ENCODE measurements at places on chromosomes 4 and X. TPM values are rescaled to one million over a fixed set of nuclear protein-coding genes. Genes with fewer than 3 reads are reported as not detected.

Gene MAGEA8
- not detected for total RNA-seq

DNA sequence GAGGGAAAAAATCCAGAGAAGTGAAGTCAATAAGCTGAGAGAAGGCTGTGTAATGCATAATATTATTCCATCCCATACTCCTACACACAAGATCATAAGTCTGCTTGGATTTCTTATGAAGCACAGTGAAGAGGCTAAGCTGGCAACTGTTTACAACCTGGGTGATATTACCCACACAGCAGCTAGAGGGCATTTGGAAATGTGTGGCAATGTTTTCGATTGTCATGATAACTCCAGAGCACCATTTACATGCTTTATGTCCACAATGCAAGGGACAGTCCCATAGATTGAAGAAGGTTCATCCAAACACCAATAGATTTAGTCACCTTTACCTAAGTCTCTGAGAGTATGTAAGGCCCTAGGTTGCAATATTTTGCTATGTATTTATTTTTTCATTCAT is 412.2 kb downstream of the PPP3CA start:
- no peaks in the 10 kb centered on the region for H3K36me3 ChIP-seq
- no peaks in the 10 kb centered on the region for H3K4me1 ChIP-seq
- no peaks in the 10 kb centered on the region for H3K27me3 ChIP-seq
- DNase-seq = no peak
- no peak overlapping the region for H3K4me3 ChIP-seq
- H3K27ac ChIP-seq = no peak overlapping the region

Gene C4orf36
- total RNA-seq = 3.6 TPM

DNA sequence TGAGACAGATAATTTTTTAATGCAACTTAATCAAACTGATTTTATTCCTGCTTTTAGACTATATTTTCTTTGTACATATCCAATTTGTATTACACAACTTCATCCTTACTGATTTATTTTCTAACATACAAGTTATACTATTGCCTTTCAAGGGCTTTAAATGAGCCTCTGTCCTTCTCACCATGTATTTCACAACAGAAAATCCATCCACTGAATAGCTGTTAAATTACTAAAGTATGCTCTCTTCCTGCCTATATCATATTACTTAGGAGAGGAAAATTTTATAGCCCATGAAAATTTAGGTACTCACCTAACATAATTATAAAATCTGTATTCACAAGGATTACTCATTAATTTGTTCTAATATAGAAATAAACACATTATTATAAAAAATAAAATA is 528.6 kb downstream of the ANKRD50 start:
- no peaks in the 10 kb centered on the region for H3K4me1 ChIP-seq
- H3K27me3 ChIP-seq = no peaks in the 10 kb centered on the region
- DNase-seq = no peak
- no peaks in the 10 kb centered on the region for H3K36me3 ChIP-seq
- H3K4me3 ChIP-seq = no peak overlapping the region

- no peaks in the 10 kb centered on the region for H3K36me3 ChIP-seq
- DNase-seq = no peak
- no peak overlapping the region for H3K4me3 ChIP-seq
- peaks cover 6% of the 10 kb centered on the region for H3K4me1 ChIP-seq
- no peaks in the 10 kb centered on the region for H3K27me3 ChIP-seq
Measured at GRCh38 chrX:150940844-150941495, 42.2 kb upstream of the HMGB3 start.

- DNase-seq = no peak
- H3K4me3 ChIP-seq = no peak overlapping the region
- H3K4me1 ChIP-seq = no peaks in the 10 kb centered on the region
- no peak overlapping the region for H3K27ac ChIP-seq
Measured at GRCh38 chr4:3416821-3417221, 24.9 kb upstream of the HGFAC start.

GRCh38 chrX:16368696-16369095 is 201.4 kb downstream of the MAGEB17 start:
- no peak overlapping the region for H3K27ac ChIP-seq
- no peak for DNase-seq
- H3K4me1 ChIP-seq = no peaks in the 10 kb centered on the region
- H3K36me3 ChIP-seq = no peaks in the 10 kb centered on the region
- H3K4me3 ChIP-seq = no peak overlapping the region

DNA sequence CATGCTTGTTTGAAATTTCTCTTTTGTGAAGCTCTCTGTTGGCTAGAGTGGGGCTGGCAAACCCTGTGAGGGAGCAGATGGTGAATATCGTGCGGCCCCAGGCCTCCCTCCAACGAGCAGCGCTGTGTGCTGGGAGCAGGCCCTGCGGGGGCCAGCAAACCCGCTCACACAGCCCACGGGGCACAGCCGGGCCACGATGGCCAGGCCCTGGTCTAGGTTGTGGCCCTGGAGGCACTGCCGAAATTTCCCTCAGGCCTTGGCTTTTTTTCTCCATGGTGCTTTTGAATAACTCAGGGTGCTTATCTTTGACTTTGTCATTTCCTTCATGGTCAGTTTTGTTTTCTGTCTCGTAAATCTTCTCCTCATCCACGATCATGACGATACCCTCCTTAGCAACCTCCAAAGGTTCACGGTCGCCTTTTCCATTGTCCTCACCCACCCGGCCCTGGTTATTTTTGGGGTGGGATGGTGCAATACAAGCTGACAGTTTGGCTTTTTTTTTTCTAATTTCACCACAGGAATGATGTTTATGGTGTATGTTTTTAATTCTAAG is 20.7 kb downstream of the PCGF3 start:
- H3K36me3 ChIP-seq = no peaks in the 10 kb centered on the region
- no peaks in the 10 kb centered on the region for H3K4me1 ChIP-seq
- no peaks in the 10 kb centered on the region for H3K27me3 ChIP-seq
- no peak overlapping the region for H3K27ac ChIP-seq
- no peak overlapping the region for H3K4me3 ChIP-seq

DNA sequence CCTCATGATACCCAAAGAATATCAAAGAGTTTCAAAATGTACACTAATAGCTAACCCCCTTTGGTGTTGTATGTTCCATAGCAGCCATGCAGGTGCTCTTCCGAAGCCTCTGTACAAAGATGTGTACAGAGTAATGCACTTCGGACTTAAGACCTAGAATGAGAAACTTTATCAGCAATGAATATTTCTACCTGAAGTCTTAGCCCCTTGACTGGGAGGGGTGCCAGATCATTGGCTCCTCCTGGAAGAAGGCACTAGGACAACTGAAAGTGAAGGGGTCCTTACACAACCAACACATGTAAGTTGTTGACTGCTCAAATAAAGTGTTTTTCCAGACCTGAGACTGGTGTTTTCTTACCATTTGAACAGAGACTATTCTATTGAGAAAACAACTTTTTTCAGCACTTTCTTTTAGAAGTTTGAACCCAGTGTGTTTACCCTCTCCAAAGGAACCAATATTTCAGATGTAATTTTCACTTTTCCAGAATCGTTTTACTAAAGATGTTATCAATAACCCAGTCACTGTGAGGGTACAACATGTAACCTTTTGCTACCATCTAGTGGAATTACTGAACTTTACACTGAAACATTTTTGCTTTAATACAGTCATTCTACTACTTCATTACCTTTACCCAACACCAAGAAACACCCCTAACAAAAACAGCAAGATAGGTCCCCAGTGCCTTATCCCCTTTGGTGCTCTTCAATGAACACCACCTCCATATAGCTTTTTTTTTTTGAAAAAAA is 33.3 kb upstream of the PRDX4 start:
- no peaks in the 10 kb centered on the region for H3K36me3 ChIP-seq
- H3K27ac ChIP-seq = no peak overlapping the region
- no peaks in the 10 kb centered on the region for H3K27me3 ChIP-seq
- DNase-seq = no peak
- H3K4me1 ChIP-seq = no peaks in the 10 kb centered on the region
- no peak overlapping the region for H3K4me3 ChIP-seq

- peaks cover 11% of the 10 kb centered on the region for H3K4me1 ChIP-seq
- H3K4me3 ChIP-seq = no peak overlapping the region
- no peak for DNase-seq
Measured at GRCh38 chrX:110182362-110182761, 135.5 kb downstream of the AMMECR1 start.

DNA sequence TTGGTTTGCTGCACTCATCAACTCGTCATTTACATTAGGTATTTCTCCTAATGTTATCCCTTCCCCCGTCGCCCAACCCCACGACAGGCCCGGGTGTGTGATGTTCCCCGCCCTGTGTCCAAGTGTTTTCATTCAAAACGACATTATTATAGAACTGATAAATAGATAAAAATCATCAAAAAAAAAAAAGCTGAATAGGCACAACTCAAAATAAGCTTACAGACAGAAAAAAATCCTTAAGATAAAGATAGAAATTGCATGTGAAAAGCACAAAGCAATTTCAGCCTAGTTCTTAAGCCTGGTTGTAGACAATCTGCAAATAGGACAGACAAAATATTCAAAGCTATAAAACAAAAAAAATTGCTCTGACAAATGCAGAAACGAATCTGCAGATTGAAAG is 142.9 kb upstream of the LNX1 start:
- no peak overlapping the region for H3K4me3 ChIP-seq
- H3K36me3 ChIP-seq = no peaks in the 10 kb centered on the region
- H3K27me3 ChIP-seq = no peaks in the 10 kb centered on the region

DNA sequence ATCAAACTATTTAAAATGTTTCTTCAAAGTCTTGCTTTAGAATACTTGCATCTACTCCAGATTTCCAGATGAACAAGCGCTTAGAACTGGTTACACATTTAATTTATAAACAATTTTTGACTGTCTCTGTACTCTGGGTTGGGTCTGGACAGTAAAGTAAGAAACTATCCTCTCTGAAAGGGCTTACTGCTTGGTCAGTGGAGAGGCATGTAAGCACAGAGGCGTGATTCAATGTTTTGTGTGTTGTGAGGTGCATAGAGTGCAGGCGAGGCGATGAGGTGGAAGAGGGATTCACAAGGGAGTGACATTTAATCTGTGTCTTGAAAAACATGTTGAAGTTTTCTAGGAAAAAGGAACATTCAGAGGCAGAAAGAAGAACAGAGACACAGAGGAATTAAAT is 231.4 kb downstream of the VEGFC start:
- no peaks in the 10 kb centered on the region for H3K36me3 ChIP-seq
- H3K4me3 ChIP-seq = no peak overlapping the region
- DNase-seq = no peak
- H3K27ac ChIP-seq = no peak overlapping the region
- no peaks in the 10 kb centered on the region for H3K27me3 ChIP-seq

Gene SGMS2
- 32.2 TPM for total RNA-seq

DNA sequence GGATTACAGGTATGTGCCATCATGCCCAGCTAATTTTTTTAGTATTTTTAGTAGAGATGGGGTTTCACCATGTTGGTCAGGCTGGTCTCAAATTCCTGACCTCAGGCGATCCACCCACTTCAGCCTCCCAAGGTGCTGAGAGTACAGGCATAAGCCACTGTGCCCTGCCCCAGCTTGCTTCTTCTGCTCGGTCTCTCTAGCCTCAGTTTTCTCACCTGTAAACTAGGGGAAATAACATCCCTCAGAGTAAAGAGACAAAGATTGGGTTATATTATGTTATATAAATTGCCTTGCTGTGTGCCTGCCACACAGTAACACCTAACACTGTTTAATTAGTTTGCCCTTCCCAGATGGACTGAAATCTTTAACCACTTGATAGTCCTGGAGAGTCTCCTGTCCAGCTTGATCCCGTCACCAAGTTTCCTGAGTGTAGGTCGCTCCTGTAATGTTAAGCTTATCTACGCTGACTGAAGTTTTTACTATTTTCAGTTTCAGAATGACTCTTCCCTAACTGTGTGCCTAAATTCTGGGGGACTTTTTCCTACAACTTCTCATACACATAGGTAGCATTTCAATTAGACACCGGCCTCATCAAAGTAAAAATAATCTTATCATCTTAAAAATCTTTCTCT is 412.7 kb upstream of the TENM3 start:
- H3K4me1 ChIP-seq = no peaks in the 10 kb centered on the region
- no peaks in the 10 kb centered on the region for H3K36me3 ChIP-seq
- H3K27me3 ChIP-seq = no peaks in the 10 kb centered on the region

GRCh38 chr4:119615068-119615719 is 13.4 kb downstream of the PDE5A start:
- H3K27me3 ChIP-seq = no peaks in the 10 kb centered on the region
- H3K4me3 ChIP-seq = no peak overlapping the region
- H3K36me3 ChIP-seq = no peaks in the 10 kb centered on the region
- DNase-seq = no peak
- H3K4me1 ChIP-seq = no peaks in the 10 kb centered on the region

Gene RNF212
- 20.5 TPM for total RNA-seq

DNA sequence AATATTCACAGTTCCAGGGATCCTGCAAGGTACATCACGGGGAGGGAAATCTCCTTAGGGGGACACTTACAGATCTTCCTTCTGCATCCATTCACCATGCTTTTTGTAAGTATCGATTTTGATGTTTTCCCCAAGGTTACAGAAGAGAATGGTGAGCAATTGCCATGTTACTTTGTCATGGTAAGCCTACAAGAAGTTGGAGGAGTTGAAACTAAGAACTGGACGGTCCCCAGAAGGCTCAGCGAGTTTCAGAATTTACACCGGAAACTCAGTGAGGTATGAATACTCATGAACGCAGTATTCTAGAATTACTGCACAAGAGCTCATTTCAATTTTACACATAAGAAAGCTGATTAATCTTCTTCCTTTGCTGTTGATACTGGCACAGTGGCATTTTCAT is 53.9 kb downstream of the LRP2BP start:
- H3K4me1 ChIP-seq = no peaks in the 10 kb centered on the region
- H3K27ac ChIP-seq = no peak overlapping the region
- DNase-seq = no peak

Gene NXF2
- total RNA-seq = not detected

Gene OCIAD1
- 85.4 TPM for total RNA-seq

DNA sequence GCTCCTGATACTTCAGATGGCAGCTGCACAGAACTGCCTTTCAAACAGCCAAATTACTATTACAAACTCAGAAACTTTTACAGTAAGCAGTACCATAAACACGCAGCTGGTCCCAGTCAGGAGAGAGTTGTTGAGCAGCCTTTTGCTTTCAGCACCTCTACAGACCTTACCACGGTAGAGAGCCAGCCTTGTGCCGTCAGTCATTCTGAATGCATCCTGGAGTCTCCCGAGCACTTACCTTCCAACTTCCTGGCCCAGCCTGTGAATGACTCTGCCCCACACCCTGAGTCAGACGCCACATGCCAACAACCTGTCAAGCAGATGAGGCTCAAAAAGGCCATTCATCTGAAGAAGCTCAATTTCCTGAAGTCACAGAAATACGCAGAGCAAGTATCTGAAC is 12.4 kb downstream of the ZBTB49 start:
- DNase-seq = no peak
- H3K27me3 ChIP-seq = no peaks in the 10 kb centered on the region
- H3K36me3 ChIP-seq = peaks cover 3% of the 10 kb centered on the region
- H3K4me1 ChIP-seq = no peaks in the 10 kb centered on the region
- H3K4me3 ChIP-seq = no peak overlapping the region

Gene TMEM154
- 0.52 TPM for total RNA-seq

Measured in body of pancreas (tissue), 4 donors.